PC-9 (cell line): ENCODE measurements at places on chromosomes 2 and 18. TPM values are rescaled to one million over a fixed set of nuclear protein-coding genes. Genes with fewer than 3 reads are reported as not detected.

RAD51AP2 gene
- total RNA-seq: not detected in 2 replicates

MAP3K19 gene
- total RNA-seq: not detected in 2 replicates

ZNF385B gene
- 2.8 and 4.1 TPM in 2 replicates for total RNA-seq

NYAP2 gene
- total RNA-seq: 0.30 and 0.65 TPM in 2 replicates

SPRED2 gene
- 33.5 and 33.6 TPM in 2 replicates for total RNA-seq

IL36B gene
- total RNA-seq: not detected in 2 replicates

GATA6 gene
- 9.1 and 12.3 TPM in 2 replicates for total RNA-seq
